ENCODE measurements at places on chromosomes 3 and 15.

DNA sequence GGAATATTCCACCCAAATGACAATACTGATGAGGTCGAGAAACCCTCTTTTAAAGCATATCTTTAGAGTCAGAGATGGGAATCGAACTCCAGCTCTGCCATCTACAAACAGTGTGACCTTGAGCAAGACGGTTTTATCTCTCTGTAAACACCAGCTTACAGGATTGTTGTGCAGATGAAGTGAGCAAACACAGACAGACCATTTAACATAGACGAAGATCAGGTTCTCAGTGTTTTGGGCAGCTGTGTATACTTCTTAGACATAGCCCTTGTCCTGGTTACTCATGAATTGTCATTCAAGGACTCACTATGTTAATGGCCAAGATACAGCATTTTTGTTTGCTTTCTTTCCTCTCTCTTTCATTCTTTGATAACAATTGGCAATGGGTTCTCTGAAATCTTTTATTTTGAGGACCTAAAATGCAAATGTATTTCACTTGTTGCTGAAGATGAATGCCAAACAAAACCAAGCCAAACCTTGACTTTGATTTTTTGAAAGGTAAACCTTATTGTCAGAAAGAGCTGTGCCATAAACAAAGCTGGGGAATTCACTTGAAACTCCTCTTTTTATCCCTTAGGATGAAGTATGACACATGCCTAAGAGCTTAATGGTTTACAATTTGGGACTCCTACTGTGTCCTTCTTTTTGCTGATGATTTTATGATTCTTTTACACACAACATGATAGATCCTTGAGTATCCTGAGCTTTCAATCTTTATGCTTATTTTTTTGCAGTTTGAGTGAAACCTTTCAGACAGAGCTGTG is 250.0 kb upstream of the PDZRN3 start:
- DNase-seq, result no peak

DNA sequence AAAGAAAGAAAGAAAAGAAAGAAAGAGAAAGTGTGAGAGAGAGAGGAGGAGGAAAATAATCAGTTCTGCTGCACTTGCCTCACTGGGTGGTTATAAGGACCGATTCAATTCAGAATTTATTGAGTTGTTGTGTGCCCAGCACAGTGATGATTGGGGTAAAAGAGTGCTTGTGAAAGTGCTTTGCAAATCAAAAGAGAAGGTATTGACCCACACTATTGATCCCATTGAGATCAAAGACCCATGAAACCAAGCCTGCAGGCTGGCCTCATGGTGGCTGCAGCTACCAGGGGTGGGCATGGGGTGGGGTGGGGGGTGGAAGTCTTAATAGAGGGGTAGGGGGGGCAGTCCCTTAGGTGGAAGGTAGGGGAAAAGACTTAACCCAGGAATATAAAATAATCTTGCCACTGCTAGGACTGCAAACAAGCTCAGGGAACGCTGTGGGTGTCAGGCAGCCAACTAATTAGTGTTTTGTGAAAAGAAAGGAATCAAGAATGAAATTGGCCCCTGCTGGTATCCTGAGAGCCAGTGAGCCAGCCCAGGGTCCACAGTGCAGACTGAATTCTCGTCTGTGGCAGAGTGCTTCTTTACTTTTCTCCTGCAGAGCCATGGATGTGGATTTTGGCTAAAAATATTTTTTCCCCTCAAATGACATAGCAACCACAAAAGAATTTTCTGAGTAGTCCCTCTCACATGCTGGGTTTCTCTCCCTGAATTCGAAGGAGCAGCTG is 34.2 kb downstream of the CLEC3B start:
- DNase-seq, result no peak

GRCh38 chr3:4759689-4760312 is 219.4 kb upstream of the BHLHE40 start:
- no peak for DNase-seq

- no peak for DNase-seq
These were observed 26.9 kb upstream of the LDHAL6B start for GRCh38 chr15:59179717-59180116.

- DNase-seq, result no peak
These were observed 27.1 kb upstream of the SKIL start for GRCh38 chr3:170330366-170330765.

DNA sequence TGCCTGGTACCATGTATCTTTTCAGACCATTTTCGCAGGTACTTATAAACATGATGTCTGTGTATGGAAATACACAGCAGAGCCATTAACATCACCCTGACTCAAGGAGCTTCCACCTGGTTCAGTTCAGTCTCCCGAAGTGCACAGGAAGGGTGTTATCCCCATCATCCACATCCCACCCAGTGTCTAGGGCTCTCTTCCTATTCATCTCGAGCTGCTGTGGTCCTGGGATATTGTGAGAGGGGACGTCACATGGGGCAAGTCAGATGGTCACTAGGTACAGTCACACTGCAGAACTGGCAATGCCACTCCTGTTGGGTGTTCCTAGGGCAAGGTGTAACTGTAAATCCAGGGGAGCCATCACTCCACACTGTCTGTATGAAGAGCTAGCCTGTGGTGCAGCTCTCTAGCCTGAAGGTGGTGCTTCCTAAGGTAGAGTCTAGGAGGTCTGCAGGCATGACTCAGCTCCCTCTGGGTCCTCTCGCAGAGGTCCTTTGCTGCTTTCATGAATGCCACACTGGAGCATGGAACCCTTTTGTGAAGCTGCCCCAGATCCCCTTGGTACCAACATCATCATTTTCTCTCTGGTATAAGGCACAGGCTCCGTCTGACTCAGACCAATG is 13.9 kb downstream of the ISLR2 start:
- no peak for DNase-seq

- DNase-seq, result peak; percentile 61
These were observed 330.8 kb upstream of the AGTR1 start for GRCh38 chr3:148366743-148367410.

- no peak for DNase-seq
These were observed 19.0 kb downstream of the ARL14 start for GRCh38 chr3:160695915-160696327.

- DNase-seq, result no peak
These were observed 42.9 kb upstream of the MYZAP start for GRCh38 chr15:57548835-57549234.

DNA sequence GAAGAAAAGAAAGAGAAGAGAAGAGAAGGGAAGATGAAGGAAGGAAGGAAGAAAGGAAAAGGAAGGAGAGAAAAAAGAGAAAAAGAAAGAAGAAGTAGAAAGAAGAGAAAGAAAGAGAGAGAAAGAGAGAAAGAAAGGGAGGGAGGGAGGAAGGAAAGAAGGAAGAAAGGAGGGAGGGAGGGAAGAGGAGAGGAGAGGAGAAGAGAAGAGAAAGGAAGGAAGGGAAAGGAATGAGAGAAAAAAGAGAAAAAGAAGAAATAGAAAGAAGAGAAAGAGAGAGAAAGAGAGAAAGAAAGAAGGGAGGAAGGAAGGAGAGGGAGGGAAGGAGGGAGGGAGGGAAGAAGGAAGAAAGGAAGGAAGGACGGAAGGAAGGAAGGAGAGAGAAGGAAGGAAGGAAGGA is 217.9 kb upstream of the POU1F1 start:
- no peak for DNase-seq

- DNase-seq, result peak; percentile 44
These were observed 721 bp downstream of the P2RY1 start for GRCh38 chr3:152835601-152836102.

DNA sequence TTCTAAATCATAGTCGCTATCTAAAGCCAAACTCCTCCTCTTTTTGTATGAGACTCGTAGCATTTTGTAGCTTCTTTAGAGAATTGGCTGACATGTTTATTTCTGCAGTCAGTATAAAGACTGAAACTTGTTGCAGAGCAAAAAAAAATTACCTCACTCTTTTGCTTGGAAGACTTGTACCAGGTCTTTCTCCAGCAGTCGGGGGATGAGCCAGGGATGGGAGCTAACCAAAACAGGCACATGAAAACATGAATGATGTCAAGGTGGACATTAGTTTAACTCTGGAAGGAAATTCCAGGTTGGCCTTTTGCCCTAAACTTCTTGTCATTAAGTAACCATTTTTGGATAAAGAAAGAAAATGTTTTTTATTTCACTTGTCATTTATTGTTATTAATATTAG is 47.0 kb upstream of the SCAANT1 start:
- no peak for DNase-seq

DNA sequence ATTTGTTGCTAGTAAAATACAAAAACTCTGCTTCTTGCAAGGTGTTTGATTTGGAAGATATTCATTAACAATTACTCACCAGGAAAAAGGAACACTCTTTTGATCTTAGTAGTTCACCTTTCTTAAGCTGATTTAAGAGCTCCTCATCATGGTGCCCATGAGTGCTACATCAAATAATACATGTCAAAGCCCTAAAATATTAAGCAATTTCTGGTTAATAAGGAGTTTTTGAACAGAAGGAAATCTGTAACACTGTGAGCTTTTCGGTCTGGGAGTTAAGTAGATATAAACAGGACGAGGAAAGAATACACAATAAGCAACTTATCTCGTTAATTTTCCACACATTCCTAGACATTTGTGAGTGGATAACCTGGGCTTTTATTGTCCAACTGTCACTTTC is 83.9 kb upstream of the DCBLD2 start:
- no peak for DNase-seq

DNA sequence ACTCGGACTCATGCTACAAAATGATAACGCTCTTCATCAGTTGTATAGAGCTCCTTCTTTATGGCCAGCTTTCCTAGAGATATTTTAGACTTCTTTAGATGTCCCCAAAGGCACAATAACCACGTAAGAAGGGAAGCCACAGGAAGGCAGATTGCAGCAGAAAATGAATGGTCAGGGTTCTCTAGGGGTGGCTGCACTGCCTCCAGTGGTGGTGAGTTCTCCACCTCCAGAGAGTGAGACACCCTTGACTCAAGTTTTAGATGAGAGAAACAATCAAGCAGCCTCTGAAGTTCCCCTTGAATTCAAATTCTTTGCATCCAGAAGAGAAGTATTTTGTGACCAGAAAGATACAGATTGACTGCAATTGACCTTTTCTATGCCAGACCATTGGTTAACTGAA is 191.5 kb downstream of the TP63 start:
- no peak for DNase-seq

GRCh38 chr15:31396881-31397560 is 70.4 kb downstream of the KLF13 start:
- peak; percentile 92 for DNase-seq

DNA sequence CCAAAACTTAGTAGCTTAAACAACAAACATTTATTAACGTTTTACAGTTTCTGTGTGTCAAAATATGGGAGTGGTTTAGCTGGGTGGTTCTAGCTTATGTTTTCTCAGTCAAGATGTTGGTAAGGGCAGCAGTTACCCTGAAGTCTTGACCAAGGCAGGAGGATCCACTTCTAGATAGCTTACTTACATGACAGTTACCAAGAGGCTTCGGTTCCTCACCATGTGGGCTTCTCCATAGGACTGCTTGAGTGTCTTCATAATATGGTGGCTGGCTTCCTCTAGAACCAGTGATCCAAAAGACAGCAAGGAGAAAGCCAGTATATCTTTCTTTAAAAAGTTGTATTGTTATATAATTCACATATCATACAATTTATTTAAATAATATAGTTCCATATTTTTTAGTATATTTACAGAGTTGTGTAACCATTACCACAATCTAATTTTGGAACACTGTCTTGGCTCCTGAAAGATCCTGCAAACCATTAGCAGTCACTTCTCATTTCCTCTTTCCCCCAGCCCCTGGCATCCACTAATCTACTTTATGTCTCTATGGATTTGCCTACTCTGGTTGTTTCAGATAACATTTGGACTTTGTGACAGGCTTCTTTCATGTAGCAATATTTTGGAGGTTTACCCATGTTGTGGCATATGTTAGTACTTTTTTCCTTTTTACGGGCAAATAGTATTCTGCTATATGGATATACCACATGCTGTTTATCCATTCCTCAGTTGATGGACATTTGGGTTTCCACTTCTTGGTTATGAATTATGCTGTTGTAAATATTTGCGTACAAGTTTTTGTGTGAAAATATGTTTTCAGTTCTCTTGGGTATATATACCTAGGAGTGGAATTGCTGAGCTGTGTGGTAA is 33.3 kb downstream of the MAPK6 start:
- no peak for DNase-seq

DNA sequence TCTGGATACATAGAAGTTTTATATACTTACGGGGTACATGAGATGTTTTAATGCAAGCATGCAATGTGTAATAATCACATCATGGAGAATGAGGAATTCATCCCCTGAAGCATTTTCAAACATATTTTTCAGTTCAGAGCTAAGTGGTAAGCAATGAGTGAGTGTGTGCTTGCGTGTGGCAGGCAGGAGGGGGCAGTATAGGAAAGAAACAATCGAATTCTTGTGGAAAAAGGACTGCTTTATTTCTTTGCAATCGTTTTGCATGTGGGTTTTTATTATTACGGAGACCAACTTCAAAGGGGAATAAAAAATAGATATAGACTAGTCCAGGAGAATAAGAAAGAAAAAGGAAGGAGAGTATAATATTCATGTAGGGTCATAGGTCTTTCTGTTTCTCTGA is 271.6 kb downstream of the CHL1 start:
- no peak for DNase-seq

DNA sequence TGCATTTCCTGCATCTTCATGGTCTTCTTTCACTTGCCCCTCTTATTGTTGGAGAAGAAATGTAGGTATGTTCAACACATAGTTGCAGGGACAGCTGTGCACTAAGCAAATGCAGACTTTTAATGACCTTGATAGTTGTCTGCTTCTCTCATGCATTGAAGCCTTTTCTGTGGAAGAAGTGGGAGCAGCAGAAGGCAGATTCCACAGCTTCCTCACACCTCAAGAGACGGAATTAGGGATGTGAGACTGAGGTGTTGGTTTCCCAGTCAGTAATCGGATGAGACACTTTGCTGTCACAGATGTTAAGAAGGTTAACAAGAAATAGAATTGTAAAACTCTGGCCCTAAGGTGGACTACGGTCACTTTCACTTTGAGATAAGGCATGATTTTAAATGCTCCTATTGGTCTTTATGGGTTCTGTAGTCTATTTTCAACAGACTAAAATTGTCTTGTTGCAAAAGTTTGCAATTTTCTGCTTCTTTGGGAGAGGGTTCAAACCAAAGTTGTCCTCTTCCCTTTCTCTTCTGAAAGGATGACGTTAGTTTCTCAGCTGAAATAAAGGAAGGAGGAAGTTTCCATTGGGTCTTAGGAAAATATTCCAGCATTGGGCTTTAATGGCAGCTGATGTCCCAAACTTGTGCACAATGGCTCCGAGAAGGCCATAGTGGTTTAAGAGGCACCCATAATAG is 117.4 kb downstream of the LPP start:
- DNase-seq, result no peak

DNA sequence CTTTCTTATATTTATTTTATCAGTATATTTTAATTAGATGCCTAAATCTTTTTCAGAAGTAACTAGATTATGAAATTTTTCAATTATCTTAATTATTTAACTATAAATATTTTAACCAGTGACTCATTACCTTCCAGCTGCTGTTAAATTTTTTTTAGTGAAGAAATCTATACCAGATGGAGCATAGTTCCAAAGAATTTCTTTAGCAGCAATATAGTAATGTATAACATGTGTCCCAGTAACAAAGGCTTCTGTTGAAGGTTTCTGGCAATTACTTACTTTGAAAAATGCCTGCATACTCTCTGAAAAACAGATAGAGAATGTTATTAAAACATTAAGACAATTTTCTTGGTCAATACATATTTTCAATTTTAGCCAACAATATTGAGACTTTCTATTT is 45.1 kb upstream of the CP start:
- no peak for DNase-seq

GRCh38 chr3:139317660-139318430 is 26.0 kb upstream of the MRPS22 start:
- no peak for DNase-seq

- DNase-seq, result no peak
These were observed 294.6 kb downstream of the EPHA3 start for GRCh38 chr3:89402051-89402450.

GRCh38 chr3:134852893-134853351 is 57.9 kb downstream of the EPHB1 start:
- DNase-seq, result no peak
